ENCODE measurements at places on chromosomes 3 and 15.

DNA sequence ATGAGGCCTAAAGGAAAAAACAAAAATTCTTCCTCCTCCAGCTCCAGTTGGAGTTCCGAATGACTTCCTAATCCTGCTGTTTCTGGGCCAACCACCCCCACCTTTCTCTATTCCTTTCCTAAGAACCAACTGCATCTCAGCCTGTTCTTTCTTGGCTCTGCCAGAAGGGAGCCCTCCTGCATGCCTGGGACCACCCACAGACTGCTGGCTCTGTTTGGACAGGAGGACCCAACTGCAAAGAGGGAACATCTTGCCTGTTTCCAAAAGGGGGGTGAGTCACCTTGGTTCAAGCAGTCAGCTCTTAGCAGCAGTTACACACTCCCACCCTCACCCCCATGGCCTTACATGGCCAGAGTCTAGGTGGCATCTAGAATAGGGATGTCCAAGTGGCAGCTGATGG lies 116.0 kb upstream of the PRICKLE2 start:
- DNase-seq: no peak

- no peak for DNase-seq
These were observed 40.9 kb downstream of the SCAP start for GRCh38 chr3:47434849-47435248.

GRCh38 chr3:67558426-67558825 lies 96.0 kb downstream of the SUCLG2 start:
- no peak for DNase-seq

DNA sequence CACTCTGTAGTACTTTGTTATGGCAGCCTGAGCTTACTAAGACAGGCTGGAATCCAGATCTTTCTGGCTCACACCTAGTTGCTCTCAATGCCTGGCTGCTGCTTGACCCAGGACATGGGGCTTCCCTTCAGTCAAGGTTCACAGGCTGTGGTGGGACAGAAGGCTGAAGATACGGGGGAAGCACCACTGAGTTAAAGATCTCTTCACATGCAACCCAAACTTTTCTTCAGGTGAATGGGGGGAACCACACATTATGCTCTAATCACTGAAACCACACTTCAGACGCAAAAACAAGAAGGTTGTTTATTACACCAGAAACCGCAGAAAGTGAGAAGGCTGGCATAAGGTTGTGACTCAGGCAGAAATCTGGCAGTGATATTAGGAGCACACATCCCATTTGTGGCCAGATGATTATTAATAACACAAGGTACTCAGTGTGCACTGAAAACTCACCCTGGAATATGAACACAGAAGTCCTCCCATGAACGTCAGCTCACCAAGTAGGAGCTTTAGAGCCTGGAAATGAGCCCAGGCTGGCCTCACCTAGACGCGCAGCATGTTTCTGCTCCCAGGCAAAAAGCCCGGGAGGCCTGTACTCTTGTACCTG lies 230.5 kb upstream of the CHRNA7 start:
- no peak for DNase-seq

GRCh38 chr3:142586803-142587406 lies 8.4 kb upstream of the ATR start:
- DNase-seq: peak; percentile 39

All from CD4-positive, alpha-beta memory T cell (primary cell).